Activated CD4-positive, alpha-beta T cell treated with anti-CD3 and anti-CD28 coated beads, Interleukin-2, amount 50 U/mL, for 1 hour (primary cell): ENCODE measurements at places on chromosomes 11 and 22.
A peak's percentile ranks its signal among the peaks of the same experiment; 100 is the strongest.

DNA sequence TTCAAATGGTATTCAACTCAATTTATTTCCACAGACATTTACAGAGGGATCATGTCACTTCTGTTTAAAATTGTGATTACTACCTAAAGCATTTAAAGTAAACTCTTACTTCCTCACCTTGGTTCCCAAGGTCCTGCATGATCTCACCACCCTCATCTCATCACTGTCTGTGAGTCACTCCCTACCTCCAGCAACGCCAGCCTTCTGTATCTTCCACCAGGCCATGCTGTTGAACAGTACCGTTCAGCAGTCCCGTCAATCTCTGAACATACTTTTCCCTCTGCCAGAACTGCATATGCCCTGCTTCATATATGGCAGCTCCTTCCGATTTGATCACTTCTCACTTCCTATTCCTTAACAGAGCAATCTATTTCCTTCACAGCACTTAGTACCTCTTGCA lies 2.0 kb downstream of the FBXO3 start:
- no peak for DNase-seq

- no peak for DNase-seq
Observed at GRCh38 chr11:64875369-64876228, 2.8 kb downstream of the EHD1 start.

- DNase-seq, result no peak
Observed at GRCh38 chr11:1326435-1327063, 17.1 kb upstream of the TOLLIP start.

- DNase-seq, result no peak
Observed at GRCh38 chr11:112608509-112608908, 347.8 kb upstream of the PLET1 start.

GRCh38 chr11:6321356-6321755 lies 1.1 kb upstream of the CAVIN3 start:
- no peak for DNase-seq

DNA sequence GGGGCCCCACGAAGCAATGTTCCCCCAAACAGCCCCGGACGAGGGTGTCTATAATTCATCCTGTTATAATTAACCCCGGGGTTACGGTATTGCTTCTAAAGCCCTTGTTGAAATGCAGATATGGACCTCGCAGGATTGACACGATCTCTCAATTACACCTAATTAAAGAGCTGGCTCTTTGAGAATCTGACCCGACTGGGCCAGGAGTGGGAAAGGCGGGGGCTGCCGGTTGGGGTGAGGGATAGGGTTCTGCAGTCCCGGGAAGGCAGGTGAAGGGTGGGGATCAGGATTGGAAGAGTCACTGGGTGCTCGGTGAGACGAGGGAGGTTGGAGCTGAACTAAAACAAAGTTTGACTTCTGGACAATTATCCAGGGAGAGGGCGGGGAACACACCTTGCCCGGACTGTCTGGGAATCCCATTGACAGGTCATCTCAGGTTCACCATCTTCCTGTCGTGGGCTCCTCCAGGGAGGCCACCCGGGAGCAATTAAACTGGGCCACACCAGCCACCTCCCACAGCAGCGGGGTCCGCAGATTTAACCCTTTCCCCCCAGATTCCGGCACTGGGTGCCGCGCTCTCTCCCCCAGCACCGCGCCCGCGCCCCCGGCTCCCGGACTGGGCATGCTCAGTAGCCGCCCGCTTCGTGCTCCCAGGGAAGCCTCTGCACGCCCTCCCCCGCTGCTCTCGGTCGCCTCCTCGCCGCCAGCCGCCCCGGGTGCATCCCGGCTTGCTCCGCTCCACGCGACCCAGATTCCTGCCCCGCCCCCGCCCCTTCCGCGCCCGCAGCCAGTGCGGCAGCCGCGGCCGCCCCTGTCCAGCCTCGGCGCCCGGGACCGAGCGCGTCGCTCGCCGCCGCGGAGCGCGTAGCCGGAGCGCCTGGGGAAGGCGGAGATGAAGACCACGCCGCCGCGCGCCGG lies at the start of gene ELMOD1:
ELMOD1 (plus strand) TSS at position 688 of the 918 bp plus-strand sequence. CDS start 27,043 bp downstream, outside the sequence.
- DNase-seq, result peak; percentile 8
